Stomach (tissue), 19 donors: ENCODE measurements at places on chromosomes 4 and X. TPM values are rescaled to one million over a fixed set of nuclear protein-coding genes. Genes with fewer than 3 reads are reported as not detected.

DNA sequence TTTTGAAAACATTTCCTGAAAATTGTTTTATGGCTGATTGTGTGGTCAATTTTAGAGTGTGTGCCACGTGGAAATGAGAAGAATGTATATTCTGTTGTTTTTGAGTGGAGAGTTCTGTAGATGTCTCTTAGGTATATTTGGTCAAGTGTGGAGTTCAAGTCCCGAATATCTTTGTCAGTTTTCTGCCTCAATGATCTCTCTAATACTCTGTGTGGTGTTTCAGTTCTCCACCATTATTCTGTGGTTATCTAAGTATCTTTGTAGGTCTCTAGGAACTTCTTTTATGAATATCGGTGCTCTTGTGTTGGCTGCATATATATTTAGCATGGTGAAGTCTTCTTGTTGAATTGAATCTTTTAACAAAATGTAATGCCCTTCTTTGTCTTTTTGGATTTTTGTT, 113.3 kb downstream of the LINC00632 start:
- DNase-seq: no peak
- no peaks in the 10 kb centered on the region for H3K27me3 ChIP-seq
- H3K4me3 ChIP-seq: no peak overlapping the region
- H3K4me1 ChIP-seq: no peaks in the 10 kb centered on the region
- H3K36me3 ChIP-seq: no peaks in the 10 kb centered on the region
- no peak overlapping the region for H3K27ac ChIP-seq

DNA sequence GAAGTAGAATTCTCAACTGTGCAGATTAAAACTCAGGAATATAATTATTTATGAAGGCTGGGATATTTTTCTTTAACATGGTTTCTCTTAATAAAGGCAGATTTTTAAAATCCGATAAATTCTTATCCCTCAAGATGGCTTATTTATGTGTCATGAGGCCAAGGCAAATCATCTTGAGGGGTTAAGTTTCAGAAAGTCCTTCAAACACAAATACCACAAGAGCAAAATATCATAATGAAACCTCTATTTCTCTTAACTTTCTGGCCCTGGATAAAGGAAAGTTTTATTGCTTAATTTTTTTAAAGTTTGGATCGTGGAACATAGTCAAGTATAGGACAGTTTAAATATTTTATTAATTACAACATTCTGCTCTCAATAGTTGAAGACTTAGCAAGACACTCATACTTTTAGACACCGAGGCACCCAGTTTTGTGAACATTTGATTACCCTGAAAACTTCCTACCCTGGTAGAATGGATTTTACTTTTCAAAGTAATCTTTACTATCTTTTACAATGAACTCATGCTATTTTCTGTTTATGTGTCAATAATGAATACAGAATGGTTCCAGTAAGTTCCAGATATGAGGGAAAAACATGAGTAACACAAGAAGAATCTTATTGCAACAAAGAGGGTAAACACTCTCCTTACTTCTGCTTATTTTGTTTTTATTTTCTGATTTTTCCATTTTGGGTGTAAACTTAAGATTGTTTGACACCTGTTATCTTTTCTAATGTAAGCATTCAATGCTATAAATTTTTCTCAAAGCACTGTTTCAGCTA, 200.7 kb upstream of the IL15 start:
- H3K4me1 ChIP-seq: no peaks in the 10 kb centered on the region
- H3K36me3 ChIP-seq: no peaks in the 10 kb centered on the region
- no peak overlapping the region for H3K4me3 ChIP-seq
- no peak for DNase-seq
- no peak overlapping the region for H3K27ac ChIP-seq
- H3K27me3 ChIP-seq: no peaks in the 10 kb centered on the region

DNA sequence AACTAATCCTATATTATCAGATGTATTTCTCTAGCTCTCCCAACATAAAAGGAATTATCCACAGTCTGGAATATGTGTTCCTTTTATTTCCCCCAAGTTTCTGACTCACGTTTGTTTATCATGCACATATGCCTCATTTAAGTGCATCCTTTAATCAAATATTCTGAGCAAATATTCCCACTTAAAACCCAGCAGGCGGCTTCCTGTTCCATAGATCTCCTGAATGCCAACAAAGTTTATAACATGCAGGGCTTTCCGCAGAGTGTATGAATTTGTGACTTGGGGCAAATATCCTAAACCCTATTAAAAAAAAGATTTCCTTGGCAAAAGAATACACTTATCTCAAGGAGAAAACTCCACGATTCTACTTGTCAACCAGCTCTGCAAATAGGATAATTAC, 16.9 kb downstream of the GLRA2 start:
- no peak for DNase-seq
- no peaks in the 10 kb centered on the region for H3K4me1 ChIP-seq
- H3K36me3 ChIP-seq: no peaks in the 10 kb centered on the region
- no peaks in the 10 kb centered on the region for H3K27me3 ChIP-seq
- H3K4me3 ChIP-seq: no peak overlapping the region

GRCh38 chr4:151703401-151703800, 57.4 kb downstream of the GATB start:
- H3K36me3 ChIP-seq: peaks cover 57% of the 10 kb centered on the region
- no peak overlapping the region for H3K27ac ChIP-seq
- no peaks in the 10 kb centered on the region for H3K4me1 ChIP-seq
- no peak overlapping the region for H3K4me3 ChIP-seq
- no peak for DNase-seq

Gene C4orf51
- polyA plus RNA-seq: not detected

Gene GABRG1
- polyA plus RNA-seq: not detected

Gene EDA
- polyA plus RNA-seq: 5.2 TPM

Gene GRIA3
- 1.1 TPM for polyA plus RNA-seq

Gene PIM2
- 7.3 TPM for polyA plus RNA-seq
